Colonic mucosa (tissue), 4 donors: ENCODE measurements at places on chromosomes 11 and 22. TPM values are rescaled to one million over a fixed set of nuclear protein-coding genes. Genes with fewer than 3 reads are reported as not detected.

GRCh38 chr11:132595246-132595645 lies 937.1 kb downstream of the OPCML start:
- H3K27me3 ChIP-seq = no peaks in the 10 kb centered on the region
- H3K4me3 ChIP-seq = no peak overlapping the region
- H3K27ac ChIP-seq = no peak overlapping the region
- no peaks in the 10 kb centered on the region for H3K4me1 ChIP-seq

GRCh38 chr11:27545946-27546345 lies 39.4 kb upstream of the LIN7C start:
- H3K4me1 ChIP-seq = no peaks in the 10 kb centered on the region
- no peaks in the 10 kb centered on the region for H3K27me3 ChIP-seq
- no peaks in the 10 kb centered on the region for H3K36me3 ChIP-seq
- no peak for DNase-seq
- no peak overlapping the region for H3K4me3 ChIP-seq

GRCh38 chr11:20159466-20160381 lies 551 bp downstream of the DBX1 start:
- H3K4me1 ChIP-seq = peaks cover 6% of the 10 kb centered on the region
- H3K27ac ChIP-seq = no peak overlapping the region
- no peak overlapping the region for H3K4me3 ChIP-seq
- no peak for DNase-seq
- H3K36me3 ChIP-seq = no peaks in the 10 kb centered on the region

DNA sequence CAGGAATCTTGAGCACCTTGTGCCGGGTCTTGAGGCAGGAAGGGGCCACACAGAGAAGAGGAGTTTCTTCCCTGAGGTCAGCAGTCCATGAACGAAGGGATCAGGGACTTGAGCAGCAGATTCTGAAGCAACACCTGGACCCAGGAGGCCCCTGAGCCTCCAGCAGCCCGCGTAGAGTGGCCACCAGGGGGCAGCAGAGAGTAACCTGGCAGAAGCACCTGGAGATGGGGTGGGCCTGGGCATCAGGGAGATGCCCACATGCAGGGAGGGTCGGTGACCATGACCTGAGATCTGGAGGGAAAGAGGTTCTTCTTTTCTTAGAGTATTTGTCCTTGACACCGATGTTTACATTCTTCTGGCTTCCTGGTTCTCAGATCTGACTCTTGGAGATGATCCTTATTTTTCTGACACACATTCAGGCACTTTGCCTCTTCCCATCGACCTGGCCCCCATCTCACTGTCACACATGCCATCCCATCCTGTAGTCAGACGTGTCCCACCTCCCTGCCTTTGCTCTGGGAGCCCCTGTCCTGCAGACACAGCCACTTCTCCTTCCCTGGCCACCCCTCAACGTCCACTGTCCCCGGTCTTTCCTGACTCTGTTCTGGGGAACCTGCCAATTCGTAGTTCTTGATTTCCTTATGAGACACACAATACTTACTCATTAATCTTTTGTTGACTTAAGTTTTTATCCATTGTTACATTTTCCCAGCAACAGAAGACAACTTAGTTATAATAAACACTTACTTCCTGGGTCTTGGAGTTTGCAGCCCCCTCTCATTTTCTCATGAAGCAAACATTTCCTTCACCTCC lies 66.5 kb downstream of the GGTLC2 start:
- no peak overlapping the region for H3K4me3 ChIP-seq
- peak; percentile 77 for DNase-seq
- H3K4me1 ChIP-seq = no peaks in the 10 kb centered on the region
- H3K36me3 ChIP-seq = no peaks in the 10 kb centered on the region
- H3K27me3 ChIP-seq = no peaks in the 10 kb centered on the region

The SLC7A4 gene
- total RNA-seq = 3.9 TPM

DNA sequence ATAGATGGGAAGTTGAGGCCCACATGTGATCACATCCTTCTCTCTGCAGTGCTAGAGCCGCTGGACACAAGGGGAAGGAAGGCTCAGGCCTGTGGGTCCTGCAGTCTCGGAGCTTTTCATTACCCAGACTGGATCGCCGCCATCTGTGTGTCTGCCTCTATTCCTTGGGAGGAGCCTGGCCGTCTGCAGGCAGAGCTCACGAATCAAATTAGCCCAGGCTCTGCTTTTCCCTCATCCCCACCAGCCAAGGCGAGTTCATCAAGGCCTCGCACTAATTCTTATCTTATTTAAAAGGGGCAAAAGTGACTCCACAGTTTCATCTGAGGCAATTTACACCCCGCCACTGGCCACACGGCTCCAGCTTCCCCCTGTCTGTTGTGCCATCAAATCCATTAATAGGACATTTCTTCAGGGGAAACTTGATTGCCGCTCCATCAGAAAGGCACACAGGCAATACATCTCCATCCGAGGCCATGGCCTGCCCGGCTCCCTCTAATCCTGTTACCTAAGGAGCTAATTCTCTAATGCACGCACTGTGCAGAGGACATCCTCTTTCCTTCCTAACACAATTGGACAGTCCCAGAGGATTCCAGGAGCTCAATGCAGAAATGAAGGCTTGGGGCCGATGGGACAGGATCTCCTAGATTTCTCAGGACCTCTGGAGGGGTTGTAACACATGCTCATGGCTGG lies 3.3 kb upstream of the HTR3A start:
- H3K27ac ChIP-seq = no peak overlapping the region
- no peaks in the 10 kb centered on the region for H3K36me3 ChIP-seq
- no peaks in the 10 kb centered on the region for H3K4me1 ChIP-seq
- DNase-seq = no peak
- no peaks in the 10 kb centered on the region for H3K27me3 ChIP-seq
- H3K4me3 ChIP-seq = no peak overlapping the region

- H3K4me1 ChIP-seq = no peaks in the 10 kb centered on the region
- H3K4me3 ChIP-seq = no peak overlapping the region
- no peaks in the 10 kb centered on the region for H3K36me3 ChIP-seq
- H3K27me3 ChIP-seq = no peaks in the 10 kb centered on the region
These were observed 98.0 kb upstream of the TRIM77 start for GRCh38 chr11:89612096-89612495.

DNA sequence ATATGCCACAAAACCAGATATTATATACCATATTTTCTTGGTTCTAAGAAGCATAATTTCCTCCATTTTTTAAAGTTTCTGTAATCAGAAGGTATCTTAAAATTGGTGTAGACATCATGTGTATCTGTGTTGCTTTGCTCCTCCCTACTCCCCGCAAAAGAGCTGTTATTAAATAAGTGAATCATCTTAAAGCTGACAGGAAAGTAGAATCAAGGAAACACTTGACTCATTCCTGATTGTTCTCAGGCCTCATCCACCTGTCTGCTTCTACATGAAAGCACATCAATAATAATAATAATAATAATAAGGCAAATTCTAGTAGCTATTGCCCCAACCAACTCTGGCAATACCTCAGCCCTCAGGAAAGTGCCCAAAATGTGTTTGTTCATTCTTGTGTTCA lies 26.2 kb upstream of the GUCY1A2 start:
- no peak overlapping the region for H3K4me3 ChIP-seq
- H3K4me1 ChIP-seq = no peaks in the 10 kb centered on the region
- H3K27ac ChIP-seq = no peak overlapping the region

DNA sequence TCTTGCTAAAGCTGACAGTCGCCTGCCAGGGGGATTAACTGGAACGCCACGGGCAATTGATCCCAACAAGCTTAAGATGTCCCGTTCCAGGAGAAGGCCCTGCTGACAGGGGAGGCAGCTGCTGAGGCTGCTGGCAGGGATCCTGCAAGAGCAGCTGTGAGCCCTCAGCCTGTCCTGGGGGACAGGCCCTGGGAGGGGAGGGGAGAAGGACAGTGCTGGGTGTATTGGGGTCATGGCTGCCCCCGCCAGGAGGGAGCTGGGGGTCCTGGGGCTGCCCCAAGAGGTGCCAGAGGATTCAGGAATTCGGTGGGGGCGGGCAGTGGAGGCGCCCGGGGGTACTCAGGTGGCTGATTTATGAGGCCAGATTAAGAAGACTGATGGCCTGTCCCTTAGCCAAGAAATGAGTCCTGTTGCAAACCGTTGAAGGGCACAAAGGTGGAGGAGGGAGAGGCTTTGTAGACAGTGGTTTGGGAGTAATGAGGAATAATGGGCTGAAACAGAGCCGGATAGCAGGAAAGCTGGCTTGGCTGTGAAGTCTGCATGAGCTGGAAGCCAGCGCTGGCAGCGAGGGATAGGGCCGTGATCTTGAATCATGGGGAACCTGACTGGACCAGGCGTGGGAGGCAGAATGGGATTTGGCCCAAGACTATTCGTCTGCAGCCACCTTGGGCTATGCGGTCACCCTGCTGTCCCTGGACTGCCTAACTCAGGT lies 133.5 kb downstream of the CACNA1I start:
- no peaks in the 10 kb centered on the region for H3K4me1 ChIP-seq
- no peak overlapping the region for H3K27ac ChIP-seq
- no peaks in the 10 kb centered on the region for H3K36me3 ChIP-seq
- no peak overlapping the region for H3K4me3 ChIP-seq
- DNase-seq = peak; percentile 26

- no peaks in the 10 kb centered on the region for H3K4me1 ChIP-seq
- no peaks in the 10 kb centered on the region for H3K36me3 ChIP-seq
- H3K27ac ChIP-seq = no peak overlapping the region
These were observed 332.2 kb downstream of the AASDHPPT start for GRCh38 chr11:106409671-106410070.

GRCh38 chr22:48238966-48239365 lies 1476.5 kb downstream of the TBC1D22A start:
- no peak for DNase-seq
- H3K27me3 ChIP-seq = no peaks in the 10 kb centered on the region
- H3K4me1 ChIP-seq = no peaks in the 10 kb centered on the region
- H3K4me3 ChIP-seq = no peak overlapping the region
- H3K36me3 ChIP-seq = no peaks in the 10 kb centered on the region

DNA sequence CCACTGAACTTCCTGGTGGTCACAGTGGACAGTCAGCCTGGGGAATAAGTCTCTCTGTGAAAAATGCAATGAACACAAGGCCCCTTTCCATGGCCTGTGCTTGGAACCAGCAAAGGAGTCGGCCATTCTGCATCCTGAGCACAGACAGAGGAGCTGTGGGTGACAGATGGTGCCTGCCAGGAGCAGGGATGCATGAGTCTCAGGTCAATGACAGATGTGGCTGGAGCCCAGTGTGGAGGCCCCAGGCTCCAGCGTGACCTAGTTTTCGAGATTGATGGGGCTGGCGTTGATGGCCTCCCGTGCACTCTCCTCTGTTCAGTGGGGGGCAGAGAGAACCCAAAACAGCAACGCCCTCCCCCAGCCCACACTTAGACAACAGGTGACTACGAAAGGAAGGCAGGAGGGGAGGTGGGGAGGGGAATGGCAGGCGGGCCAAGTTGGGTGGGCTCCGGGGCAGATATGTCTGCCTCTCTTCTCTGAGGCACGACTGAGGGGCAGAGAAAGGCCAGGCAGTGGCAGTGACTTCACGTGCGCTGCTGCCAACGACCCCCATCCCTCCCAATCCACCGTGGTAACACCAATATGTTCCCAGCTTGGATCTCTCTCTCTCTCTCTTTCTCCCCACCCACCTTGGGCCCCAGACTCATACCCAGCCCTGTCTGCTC lies 34.4 kb upstream of the CD5 start:
- DNase-seq = no peak
- no peaks in the 10 kb centered on the region for H3K27me3 ChIP-seq
- H3K4me3 ChIP-seq = no peak overlapping the region
- no peaks in the 10 kb centered on the region for H3K36me3 ChIP-seq
- H3K4me1 ChIP-seq = no peaks in the 10 kb centered on the region
- H3K27ac ChIP-seq = no peak overlapping the region

DNA sequence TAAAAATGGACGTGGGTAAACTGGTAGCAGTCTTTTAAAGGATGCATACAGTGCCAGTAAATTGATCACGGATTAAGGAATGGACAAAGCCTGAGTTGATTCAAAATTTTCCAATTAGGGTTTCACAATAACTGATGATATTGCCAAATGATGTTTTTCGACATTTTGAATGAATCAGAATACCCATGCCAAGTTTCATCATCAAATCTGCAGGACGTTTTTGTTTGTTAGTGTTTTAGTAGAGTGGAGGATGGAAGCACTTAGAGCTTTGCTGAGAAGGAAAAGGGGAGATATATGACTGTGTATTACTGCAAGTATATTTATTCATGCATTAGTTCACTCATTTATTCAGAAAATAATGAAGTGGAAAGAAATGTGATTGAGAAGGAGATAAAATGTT lies 78.3 kb downstream of the SLC17A6 start:
- H3K4me1 ChIP-seq = no peaks in the 10 kb centered on the region
- no peak overlapping the region for H3K27ac ChIP-seq
- no peak for DNase-seq
- no peaks in the 10 kb centered on the region for H3K27me3 ChIP-seq

The FAM180B gene
- not detected for total RNA-seq

GRCh38 chr11:130121445-130121978 lies 38.1 kb upstream of the ST14 start:
- H3K4me3 ChIP-seq = no peak overlapping the region
- H3K4me1 ChIP-seq = no peaks in the 10 kb centered on the region
- H3K27ac ChIP-seq = no peak overlapping the region
- DNase-seq = no peak

- H3K36me3 ChIP-seq = no peaks in the 10 kb centered on the region
- H3K4me3 ChIP-seq = no peak overlapping the region
- H3K27me3 ChIP-seq = no peaks in the 10 kb centered on the region
- no peak overlapping the region for H3K27ac ChIP-seq
- no peak for DNase-seq
These were observed 3.8 kb upstream of the DERL3 start for GRCh38 chr22:23842599-23842998.

The PGA5 gene
- not detected for total RNA-seq

- H3K27me3 ChIP-seq = no peaks in the 10 kb centered on the region
- DNase-seq = peak; percentile 49
- peak overlapping the region; percentile 72 for H3K27ac ChIP-seq
These were observed 3.9 kb upstream of the NUP50 start for GRCh38 chr22:45159652-45160462.
